GM03348 (cell line): ENCODE measurements at places on chromosomes 7 and 10.

GRCh38 chr7:106980358-106980685, 64.2 kb upstream of the PRKAR2B start:
- no peak for DNase-seq

DNA sequence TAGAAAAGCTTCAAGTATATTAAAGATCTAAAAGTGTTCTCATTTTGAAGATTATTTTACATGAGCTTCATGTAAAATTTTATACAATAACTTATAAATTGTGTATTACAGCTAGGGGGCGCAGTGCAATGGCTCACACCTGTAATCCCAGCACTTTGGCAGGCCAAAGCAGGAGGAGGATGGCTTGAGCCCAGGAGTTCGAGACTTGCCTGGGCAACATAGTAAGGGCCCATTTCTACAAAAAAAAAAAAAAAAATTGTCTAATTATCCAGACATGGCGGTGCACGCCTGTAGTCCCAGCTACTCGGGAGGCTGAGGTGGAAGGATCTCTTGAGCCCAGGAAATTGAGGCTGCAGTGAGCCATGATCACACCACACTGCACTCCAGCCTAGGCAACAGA, 16.6 kb downstream of the ACBD5 start:
- peak; percentile 29 for DNase-seq

DNA sequence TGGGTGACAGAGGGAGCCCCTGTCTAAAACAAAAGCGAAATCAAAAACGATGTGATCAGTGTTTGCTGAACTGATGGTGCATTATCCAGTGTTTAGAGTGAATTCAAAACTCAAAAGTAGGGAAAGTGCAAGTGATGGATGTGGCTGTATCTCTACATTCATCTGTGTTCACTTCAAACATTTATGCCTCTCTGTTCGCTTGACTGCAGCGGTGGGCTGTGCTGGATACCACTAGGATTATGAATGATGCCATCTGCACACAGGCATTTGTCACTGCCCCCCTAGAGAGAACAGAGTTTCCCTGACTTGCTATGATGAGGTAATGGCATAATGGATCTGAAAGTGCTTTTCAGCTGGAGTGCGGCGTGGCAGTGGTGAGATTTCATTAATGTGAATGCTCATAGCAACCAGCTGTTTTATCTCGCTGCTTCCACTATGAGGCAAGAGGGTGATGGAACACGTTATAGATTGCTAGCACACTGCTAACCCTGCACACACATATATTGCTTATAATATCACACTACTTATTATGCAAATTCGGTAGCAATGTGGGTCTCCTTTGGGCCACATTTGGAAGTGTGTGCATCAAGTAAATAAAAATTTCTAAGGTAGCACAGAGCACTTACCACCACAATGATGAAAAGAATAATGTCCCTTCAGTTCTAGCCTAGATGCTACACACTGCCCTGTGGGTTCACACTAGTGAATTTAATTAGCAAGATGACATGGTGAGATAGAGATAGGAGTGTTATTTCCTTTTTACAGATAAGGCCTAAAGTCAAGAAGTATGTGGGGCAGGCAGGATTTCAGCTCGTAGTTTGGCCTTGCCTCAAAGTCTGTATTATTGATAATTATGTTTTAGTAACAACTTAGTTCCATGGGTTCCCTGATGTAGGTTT, 164.7 kb downstream of the CAMK1D start:
- no peak for DNase-seq

DNA sequence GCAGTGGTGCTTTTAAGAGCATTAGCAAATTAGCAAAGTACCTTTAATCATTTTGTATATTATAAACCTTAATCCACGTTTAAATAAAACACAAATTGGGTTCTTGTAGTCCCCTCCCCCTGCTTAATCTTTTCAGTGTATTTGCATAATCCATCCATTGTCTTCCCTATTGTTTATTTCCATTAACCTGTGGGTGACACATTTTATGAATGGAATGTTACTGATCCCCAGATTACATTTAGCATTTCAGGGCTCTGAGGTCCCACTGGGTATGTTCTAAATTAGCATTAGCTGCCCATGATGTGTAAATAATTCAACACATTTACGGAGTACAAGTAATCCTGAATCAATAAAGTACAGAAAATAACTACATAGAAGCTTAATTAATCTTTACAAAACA, 138.4 kb upstream of the FEZF1 start:
- no peak for DNase-seq

GRCh38 chr10:114663626-114664025, 5.6 kb upstream of the ABLIM1 start:
- no peak for DNase-seq

DNA sequence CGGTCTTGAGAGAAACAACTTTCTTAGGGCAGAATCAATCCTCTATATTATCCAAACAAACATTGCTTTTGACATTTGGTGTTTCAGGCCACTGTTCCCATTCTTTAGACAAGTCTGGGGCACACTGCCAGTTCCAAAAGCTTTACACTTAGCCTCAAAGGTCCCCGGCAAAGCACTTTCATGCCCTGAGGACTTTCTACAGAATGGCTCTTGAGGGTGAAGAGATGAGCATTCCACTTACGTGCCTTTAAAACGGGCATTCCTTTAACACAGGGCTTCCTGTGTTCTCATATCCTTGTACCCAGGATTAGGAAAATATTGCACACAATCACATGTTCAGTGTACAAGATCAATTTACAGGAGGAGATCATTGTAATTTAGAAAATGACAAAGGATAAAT, 13.1 kb upstream of the TMEM213 start:
- no peak for DNase-seq

GRCh38 chr7:45089341-45089891, 647 bp upstream of the NACAD start:
- DNase-seq: peak; percentile 74

- DNase-seq: peak; percentile 25
These were observed 38.8 kb downstream of the SLC29A3 start for GRCh38 chr10:71357792-71358265.

DNA sequence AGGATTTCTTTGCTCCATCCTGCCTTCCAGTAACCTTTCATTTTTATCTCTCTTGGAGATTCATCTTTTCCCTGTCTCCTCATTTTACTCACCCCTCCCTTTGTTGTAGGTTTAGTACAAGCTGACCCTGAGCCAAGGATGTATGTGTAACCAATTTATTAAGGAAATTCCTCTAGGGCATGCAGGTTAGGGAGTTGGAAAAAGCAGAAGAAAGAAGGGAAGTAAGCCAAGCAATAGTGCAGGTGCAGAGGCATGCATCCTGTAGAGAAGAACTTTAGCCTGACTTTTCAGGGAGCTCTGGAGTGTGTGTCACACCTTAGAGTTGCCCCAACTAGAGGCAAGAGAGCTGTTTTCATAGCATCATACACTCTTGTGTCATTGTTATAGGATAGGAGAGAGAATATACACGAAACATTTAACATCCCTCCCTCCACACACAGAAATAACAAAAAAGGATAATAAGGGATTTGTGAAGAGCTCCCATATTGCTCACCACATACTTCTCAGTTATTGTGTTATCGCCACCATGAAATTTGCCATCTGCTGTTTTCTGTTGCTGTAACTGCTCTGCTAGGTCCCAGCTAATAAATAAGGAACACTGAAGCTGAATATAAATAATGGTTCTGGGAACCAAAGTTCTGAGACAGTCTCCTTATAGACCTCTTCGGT, 21.8 kb upstream of the SEMA3C start:
- DNase-seq: no peak

DNA sequence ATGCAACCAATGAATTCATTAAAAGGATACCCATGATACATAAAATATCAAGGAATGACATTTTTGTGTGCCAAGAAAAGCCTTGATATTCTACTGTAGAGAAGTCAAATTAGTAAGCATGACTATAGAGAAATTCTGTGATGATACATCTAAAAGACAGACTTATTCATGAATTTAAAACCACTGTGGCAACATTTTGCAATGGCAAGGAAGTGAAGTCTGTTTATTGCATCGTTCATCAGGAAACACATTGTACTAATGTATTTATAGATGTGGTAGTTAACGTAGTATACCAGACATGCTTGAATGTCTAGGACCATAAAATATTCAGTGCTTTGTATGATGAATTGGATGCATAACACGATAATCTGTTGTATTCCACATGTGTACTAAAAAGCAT, 9.3 kb upstream of the CLEC5A start:
- no peak for DNase-seq

DNA sequence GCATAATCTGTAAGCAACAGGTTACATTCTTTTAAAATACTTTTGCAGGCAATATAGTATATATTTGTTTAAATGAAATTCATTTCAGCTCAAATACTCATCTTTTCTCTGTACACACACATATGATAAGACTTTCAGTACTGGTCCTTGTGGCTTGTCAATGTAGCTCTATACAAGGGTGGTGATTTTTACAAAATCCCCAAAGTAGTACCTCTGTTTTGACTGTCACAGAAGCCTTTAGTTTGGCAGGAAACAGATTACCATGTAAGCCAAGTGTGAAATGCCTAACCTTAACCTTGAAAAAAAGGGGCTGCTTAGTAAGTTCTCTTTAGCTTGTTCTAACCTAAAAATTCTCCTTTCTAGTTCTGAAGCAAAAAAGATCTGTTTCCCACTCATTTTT, 87.9 kb downstream of the KCND2 start:
- DNase-seq: no peak

- DNase-seq: no peak
These were observed 64.2 kb downstream of the NKX6-2 start for GRCh38 chr10:132721725-132722124.

GRCh38 chr10:2866569-2866968, 200.8 kb upstream of the PFKP start:
- no peak for DNase-seq
